HEK293T (cell line): ENCODE measurements at places on chromosomes 2 and 18.

DNA sequence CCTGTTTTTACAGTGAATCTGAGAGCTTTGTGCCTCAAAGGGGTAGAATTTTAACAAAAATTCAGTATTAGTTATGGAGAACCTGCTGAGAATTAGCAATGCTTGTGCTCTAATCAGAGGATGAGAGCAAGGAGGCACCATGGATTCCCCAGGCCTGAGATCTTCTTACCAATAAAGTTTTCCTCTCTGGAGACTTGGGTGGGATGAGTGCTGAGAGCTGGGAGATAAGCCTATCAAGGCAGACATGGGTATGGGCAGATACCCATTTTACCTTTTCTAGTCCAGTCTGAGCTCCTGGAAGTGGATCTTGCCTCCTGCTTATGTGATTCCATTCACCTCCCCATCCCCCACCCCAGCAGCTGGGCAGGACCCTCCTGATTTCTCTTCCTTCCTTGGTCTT lies 53.9 kb downstream of the BMP10 start:
- DNase-seq = no peak

GRCh38 chr18:46163941-46164499 lies 59.8 kb downstream of the HAUS1 start:
- DNase-seq = no peak

GRCh38 chr18:22604986-22605421 lies 187.3 kb upstream of the CTAGE1 start:
- DNase-seq = no peak

- no peak for DNase-seq
Observed at GRCh38 chr18:2171840-2172625, 399.3 kb downstream of the METTL4 start.

DNA sequence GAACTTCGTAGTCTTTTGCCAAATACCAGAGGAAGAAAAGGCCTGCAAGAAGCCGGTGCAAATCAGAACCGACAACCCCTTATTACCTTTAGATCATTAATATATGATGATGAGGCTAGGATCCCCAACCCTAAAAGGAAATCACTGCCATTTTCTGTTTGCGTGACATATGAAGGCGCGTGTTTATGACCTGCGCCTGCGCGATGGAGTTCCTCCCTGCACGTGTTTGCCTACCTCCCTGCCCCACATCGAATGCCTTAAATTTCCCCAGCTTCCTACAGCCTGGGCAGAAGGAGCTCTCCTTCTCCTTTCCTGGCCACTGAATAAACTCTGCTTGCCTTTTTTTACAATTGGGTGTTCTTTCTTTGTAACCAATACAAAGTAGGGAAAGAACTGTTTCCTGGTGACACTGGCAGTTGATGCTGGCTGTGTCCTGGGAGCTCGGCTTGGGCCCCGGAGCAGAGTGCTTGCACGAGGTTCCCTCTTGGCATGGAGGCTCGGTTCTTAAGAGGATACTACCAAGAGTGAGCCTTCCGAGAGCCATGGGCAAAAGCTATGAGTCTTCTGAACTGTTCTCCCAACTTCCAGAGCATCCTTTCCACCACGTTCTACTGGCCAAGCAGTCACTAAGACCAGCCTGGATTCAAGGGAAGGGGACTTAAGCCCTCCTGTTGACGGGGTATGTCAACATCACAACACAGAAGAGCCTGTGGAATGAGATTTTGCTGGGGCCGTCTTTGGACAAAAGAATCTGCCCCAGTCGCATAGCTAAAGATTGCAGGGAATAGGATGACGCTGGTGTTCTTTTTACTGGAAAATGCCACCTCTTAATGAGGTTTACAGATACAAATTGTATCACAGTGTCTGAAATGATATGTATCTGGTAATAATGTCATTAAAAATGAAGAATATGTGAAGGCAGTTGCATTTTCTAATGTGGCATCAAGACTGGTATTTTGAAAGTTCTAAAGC lies 179.8 kb downstream of the SH3BP4 start:
- DNase-seq = no peak

DNA sequence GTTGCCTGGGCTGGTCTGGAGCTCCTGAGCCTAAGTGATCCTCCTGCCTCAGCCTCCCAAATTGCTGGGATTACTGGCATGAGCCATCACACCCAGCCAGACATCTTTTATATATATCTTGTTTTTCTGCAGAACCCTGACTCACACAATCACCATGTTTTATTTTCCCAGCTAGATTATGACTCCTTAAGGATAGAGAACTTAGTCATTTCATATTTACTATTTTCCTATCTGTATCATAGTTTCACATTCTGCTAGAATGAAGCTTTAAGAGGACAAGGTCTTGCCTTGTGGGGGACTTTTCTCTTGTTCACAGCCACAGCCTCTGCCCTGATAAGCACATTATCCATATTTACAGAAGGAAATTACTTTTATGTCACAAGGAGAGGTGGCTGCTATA lies 73.9 kb downstream of the LBH start:
- no peak for DNase-seq

GRCh38 chr2:18651842-18652774 lies 62.7 kb upstream of the NT5C1B start:
- no peak for DNase-seq

- DNase-seq = no peak
Observed at GRCh38 chr2:239152916-239153305, 247.9 kb downstream of the HDAC4 start.

DNA sequence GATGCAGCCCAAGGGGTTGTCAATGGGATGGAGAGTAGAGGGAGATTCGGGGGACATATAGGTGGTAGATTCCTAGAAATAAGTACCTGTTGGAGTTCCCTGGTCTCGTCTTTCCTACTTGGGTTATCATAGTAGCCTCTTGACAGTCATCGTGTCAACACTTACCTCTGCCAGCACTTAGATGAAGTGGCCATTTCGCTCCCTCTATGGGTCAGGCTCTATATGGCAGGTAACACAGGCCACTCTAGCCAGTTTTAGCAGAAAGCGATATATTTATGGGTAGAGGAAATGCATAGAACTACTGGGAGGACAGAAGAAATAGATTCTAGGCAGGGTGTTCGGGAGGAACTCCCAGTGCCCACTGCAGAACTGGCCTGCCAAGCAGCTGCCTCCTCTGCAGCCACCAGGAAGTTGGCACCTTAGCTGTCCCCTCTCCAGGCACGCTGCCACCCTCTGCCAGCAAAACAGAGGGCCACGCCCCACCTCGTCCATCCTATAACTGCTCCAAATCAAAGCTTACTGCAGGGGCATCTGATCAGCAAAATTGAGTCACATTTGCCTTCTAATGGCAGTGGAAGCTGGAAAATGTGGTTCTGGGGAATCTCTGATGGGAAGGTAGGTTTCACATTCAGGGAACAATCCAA lies 181.3 kb downstream of the INSIG2 start:
- DNase-seq = no peak

DNA sequence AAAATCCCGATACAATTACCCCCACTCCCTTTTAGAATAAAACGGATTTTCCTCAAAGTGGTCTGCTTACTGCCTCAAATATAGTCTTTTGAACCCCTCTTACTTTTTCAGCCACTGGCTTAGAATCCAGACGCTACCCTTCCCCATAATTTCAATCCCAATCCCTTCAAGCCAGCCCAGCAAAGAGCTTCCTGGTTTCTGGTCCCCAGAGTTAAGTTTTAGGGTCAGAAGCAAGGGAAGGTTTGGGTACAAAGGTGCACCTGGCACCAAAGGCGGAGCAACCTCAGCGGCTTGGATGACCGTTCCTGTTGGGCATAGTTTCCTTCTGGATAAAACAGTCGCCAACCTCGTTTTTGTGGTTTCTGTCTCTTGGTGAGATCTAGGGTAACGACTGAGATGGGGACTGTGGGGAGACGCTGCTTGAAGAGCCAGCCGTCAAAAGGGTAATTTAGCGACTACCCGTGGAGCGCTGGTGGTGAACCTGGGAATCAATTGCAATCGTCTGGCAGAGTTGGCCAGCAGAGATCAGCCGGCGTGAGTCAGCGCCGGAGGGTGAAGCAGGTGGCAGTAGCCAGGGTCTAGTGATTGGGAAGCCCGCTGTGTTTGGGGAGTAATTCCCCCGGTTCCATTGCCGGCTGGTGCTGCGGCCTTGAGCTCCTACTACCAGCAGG lies 1.6 kb downstream of the FEV start:
- no peak for DNase-seq

GRCh38 chr2:134314681-134315368 lies 61.0 kb downstream of the MGAT5 start:
- DNase-seq = no peak

- no peak for DNase-seq
Observed at GRCh38 chr2:68734688-68735525, at the start of gene ARHGAP25. TSS of gene ARHGAP25 (plus strand) at chr2:68734811. CDS start at chr2:68735200, 389 bp downstream.

GRCh38 chr2:228841877-228842276 lies 429.2 kb downstream of the PID1 start:
- no peak for DNase-seq

GRCh38 chr2:162072181-162072702 lies 1.8 kb downstream of the DPP4 start:
- DNase-seq = no peak

- peak; percentile 42 for DNase-seq
Observed at GRCh38 chr2:219997341-219997851, 370.0 kb downstream of the SLC4A3 start.

DNA sequence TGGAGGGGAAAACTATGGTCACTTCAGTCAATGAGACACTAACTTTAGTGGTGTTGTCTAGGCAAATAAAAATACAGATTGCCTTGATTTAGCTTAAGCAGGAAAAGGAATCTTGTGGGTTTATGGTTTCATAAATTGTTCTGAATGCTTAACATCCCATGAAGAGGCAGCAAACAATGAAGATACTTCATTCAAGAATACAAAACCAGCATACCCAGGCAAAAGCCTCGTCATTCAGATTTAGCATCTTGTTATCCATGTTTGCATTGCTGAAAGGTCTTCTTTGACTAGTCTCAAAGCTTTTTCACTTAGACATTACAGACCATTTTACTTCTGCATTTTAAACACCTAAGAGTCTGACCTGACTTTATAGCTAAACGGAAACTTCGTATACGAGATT lies 272.7 kb upstream of the FSHR start:
- no peak for DNase-seq

DNA sequence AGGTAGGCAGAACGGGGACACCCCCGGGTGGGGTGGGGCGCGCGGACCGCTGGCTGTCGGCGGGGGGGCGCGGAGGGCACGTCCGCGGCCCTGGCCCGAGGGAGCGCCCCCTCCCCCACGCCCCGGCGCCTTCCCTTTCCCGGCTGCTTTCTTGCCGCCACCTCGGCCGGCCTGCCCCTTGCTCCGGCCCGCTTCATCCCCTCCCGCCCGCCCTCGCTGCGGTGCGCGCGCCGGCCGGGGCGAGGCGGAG lies 443 bp downstream of the VAPA start:
- DNase-seq = peak; percentile 32

- DNase-seq = no peak
Observed at GRCh38 chr2:120177001-120177621, 46.1 kb downstream of the TMEM185B start.

DNA sequence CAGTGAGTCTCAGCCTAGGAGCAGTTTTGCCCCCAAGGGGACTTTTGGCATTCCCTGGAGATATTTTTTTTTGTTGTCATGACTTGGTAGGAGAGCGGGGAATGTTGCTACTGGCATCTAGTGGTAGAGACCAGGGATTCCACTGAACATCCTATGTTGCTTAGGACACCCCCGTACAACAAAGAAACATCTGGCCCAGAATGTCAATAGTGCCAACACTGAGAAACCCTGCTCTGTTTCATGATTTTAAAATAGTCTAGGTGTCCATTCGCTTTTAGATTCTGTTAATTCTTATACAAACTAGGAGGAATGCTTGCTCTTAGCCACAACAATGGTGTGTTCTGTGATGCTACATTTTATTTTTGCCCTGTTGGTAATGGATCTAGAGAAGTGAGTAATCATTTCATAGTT lies 225.8 kb upstream of the SIX3 start:
- peak; percentile 36 for DNase-seq

- DNase-seq = no peak
Observed at GRCh38 chr18:78681396-78681795, 298.2 kb upstream of the SALL3 start.

DNA sequence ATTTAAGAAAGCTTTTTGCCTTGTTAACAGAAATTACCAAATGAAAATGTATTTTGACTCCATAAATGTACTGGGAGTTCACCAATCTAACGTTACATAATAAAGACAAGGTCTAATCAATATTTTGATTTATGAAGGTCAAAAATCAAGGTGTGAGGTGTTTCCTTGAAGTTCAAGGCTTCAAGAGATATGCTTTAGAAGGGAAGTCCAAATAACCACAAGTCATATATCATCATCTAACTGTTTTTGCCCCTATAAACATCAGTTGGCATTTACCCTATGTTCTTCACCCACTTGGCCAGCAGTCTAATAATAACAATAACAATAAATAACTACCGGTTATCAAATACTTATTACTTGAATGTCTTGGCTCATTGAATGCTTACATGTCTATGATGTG lies 196.1 kb upstream of the ID2 start:
- no peak for DNase-seq

DNA sequence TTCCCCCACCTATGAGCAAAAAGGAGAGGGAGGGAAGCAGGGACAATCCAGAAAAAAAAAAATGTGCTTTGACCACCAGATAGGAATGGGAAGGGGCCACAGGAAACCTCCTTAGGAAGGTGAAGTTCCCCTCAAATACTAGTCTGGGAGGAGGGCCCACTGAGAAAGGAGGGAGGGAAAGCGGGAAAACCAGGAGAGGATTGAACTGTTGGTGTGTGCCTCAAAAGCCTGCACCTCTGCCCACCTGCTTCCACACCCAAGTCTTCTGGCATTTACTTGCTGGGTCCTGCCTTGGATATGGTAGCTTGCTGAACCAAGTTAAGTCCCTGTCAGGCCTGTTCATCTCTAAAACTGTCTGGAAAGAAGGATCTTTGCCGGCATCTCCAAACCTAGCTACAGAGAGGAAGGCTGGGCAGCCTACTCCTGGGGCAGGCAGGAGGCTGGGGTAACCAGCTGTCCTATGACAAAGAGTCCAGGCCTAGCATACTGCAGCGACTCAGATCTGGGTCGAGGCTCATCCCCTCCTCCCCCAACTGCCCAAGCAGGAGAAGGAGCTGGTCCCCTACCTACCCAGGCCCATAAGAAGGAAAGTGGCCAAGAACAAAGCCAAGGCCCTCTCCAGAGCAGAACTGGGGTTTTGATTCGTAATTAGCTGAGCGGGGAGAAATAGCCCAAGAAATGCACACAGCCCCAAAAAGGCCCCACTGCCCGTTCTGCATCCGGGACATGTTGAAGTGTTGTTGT lies 3.0 kb downstream of the EN1 start:
- DNase-seq = peak; percentile 17

DNA sequence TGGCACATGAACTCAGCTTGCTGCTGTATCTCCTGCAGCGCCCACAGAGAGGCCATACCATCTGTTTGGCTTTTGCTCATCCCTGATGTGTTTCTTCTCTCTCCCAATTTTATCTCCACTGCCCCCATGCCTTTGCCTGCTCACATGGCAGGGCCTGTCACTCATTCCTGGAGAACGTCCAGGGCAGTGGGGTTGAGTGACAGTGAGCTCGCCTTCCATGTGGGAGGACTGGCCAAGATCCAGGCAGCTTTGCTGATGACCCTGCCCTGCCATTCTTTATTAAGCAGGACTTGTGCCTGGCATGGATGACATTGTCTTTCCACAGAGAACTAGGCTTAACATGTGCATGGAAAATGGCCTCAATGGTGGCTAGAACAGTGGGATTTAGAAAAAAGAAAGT lies 230.5 kb upstream of the THSD7B start:
- DNase-seq = no peak
